ENCODE measurements at places on chromosomes 2 and 18.

DNA sequence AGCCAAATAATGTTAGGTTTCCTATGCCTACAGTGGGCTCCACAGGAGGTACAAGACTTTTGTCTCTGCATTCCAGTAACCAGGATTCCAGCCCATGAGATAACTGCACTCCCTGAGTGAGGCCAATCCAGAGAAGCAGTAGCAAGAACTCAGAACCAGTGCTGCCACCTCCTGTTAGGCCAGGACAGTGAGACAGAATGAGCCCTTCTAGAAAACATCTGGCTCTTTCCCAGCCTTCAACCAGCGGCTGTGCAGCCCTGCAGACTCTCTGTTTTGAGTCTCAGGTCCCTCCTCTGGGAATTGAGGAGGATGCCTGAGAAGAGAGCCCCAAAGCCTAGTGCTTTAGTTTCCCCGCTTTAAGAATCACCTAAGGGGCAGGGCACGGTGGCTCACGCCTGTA, 44.2 kb downstream of the ARID5A start:
- no peak for DNase-seq

DNA sequence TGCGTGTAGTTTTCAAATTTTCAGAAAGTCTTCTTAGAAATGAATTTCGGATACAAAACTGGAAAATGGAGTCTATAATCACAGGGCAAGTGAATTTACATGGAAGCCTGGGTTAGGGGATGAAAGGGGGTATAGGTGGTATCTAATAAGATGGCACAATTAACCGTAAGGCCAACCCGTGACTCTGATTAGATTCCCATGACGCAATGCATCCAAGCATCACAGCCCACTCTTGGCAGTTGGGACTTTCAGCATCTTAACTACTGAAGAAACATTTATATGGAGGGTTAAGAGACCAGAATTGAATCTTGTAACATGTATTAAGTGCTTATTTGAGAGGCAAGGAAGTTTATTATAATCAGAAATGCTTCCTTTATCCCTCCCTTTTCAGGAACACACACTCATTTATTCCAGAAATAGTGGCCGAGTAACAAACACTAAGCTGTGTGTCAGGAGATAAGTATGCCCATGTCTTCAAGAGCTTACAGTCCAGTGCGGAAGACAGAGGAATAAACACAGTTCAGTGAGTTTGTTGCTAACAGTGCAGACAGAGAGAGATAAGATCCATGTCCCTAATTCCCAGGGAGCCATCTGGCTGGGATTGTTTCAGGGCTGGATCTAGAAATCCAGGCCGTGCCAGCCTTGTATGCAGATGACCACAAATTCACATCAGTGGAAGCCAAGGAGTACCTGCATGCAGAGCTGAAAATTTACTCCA, 151.2 kb downstream of the ANTXR1 start:
- DNase-seq: no peak

DNA sequence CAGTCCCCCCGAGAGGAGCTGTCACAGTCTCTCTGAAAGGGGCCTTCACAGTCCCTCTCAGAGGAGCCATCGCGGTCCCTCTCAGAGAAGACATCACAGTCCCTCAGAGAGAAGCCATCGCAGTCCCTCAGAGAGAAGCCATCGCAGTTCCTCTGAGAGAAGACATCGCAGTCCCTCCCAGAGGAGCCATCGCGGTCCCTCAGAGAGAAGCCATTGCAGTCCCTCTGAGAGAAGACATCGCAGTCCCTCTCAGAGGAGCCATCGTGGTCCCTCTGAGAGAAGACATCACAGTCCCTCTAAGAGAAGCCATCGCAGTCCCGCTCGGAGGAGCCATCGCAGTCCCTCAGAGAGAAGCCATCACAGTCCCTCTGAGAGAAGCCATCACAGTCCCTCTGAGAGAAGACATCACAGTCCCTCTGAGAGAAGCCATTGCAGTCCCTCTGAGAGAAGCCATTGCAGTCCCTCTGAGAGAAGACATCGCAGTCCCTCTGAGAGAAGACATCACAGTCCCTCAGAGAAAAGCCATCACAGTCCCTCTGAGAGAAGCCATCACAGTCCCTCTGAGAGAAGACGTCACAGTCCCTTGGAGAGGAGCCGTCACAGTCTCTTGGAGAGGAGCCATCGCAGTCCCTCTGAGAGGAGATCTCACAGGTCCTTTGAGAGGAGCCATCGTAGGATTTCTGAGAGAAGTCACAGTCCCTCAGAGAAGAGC, 1.3 kb upstream of the ZNF512 start:
- no peak for DNase-seq

DNA sequence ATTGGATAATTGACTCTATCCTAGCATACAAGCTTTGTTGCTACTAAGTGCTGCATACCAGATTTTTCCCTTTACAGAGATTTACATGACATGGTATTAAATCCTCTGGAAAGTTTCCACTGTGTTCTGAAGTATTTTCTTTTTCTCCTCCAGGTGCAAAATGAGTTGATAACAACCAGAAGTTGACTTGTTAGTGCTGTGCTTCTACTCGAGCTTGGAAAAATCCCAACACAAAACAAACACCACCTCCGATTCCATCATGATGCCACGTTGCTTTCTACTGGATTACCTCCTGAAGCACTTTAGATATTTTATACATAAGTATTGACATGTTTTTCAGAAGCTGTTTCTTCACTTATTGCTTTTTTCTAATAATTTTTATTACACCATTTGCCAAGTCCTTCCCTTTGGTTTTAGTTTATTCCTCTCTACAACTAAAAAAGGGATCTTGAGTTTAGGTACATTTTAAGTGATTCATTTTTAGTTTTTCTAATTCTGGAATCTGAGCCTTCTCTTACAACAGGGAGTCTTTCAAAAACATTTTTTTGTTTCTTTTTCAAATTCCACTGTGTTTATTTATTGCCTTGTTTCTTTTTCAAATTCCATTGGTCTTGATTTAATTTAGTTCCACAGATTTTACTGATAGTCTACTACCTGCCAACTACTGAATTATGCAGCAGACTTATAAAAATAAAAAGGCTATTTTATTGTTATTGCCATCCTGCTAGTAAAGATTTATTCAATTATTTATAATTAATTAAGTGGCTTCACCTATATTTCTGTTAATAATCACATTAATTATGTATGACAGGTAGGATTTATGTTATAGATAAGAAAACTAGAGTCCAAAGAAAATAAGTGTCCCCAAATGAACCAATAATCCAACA, 143.4 kb downstream of the PPP1R1C start:
- DNase-seq: no peak

GRCh38 chr2:9460441-9461017, 13.8 kb upstream of the IAH1 start:
- DNase-seq: no peak

GRCh38 chr2:109736177-109736827, 57.8 kb upstream of the RGPD5 start:
- DNase-seq: peak; percentile 87

DNA sequence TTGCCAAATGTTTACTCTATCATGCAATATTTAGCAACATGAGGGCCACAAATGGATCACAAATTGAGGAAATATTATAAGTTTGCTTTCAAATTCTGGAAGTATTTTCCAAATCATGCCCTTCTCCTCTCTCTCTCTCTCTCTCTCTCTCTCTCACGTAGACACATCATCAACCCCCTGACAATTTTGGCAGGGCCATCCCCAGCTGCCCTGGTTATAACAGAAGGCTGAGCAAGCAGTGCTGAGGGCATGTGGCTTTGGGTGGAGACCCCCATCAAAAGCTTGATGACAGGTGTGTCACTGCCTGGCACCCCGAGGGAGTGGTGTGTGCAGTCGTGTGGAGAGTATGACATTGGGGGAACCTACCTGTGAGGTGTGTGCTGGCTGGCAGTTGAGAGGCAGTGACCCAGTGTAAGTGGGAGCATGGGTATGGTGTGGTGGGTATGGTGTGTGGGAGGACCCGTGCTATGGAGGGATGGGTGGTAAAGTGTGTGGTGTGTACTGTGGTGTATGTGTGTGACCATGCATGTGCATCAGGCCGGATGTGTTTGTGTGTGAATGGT, 224.5 kb downstream of the TTC32 start:
- no peak for DNase-seq

DNA sequence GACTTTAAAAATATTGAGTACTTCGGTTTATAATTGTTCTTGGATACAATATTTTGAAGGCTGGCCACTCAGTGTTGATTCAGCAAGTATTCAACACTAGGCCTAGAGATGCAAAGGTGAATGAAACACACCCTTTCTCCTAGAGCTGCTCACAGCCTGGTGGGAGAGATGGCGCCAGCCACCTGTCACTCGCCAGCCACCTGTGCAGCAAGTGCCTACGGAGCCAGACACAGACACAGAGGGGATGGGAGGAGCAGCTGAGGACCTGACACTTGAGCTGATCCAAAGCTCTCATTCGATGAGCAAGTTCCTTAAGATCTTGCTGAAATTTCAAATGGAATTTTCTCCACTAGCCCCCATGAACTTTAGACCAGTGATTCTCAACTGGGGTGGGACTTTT, 151.1 kb upstream of the RIOK3 start:
- no peak for DNase-seq

DNA sequence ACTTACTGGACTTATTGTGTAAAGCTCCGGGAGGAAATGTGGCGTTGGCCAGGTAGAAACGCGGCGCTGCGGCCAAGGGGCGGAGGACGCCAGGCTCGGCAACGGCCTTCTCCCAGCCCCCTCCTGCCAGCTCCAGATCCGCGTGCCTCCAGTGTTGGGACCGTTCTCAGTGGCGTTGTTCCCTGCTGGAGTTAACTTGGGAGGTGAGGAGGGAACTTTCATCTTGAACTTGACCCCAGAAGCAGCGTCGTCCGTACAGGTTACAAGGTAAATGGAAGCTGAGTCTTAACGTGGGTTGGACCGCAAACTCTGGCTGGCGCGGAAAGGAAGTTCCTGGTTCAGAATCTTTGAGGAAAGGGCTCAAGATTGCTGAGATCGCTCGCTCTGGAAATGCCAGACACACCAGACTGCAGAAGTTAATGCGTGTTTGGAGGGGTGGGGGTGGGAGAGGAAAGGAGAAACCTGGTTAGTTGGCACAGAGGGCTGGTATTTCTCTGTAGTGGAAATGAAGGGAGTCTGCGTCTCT, 1.3 kb downstream of the TANC1 start:
- DNase-seq: peak; percentile 73

GRCh38 chr2:110818767-110819481, 86.6 kb downstream of the ACOXL start:
- DNase-seq: no peak

GRCh38 chr2:172282944-172283343, 144.4 kb upstream of the ITGA6 start:
- DNase-seq: peak; percentile 16

DNA sequence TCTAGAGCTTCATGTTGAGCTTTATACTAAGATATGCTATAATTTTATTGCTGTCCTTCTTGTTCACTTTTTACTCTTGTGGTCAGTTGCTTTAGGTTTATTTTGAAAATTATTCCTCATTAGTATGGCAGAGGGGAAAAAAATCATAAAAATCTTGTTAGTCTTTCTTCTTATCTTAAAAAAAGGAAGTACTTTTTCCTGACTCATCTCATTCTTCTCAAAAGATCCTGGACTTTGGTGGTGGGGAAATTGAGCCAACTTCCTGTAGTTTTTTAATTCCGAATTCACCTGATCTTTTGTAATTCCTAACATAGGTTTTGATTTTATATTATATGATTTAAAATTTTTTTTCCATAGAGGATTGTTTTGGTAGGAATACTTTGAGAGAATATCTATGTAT, 3.8 kb downstream of the SLC4A1AP start:
- no peak for DNase-seq

- peak; percentile 62 for DNase-seq
Observed at GRCh38 chr2:71856773-71857525, 290.7 kb downstream of the CYP26B1 start.

- peak; percentile 45 for DNase-seq
Observed at GRCh38 chr2:100606726-100607343, 44.0 kb downstream of the PDCL3 start.

- no peak for DNase-seq
Observed at GRCh38 chr2:60309941-60310660, 243.4 kb downstream of the BCL11A start.

DNA sequence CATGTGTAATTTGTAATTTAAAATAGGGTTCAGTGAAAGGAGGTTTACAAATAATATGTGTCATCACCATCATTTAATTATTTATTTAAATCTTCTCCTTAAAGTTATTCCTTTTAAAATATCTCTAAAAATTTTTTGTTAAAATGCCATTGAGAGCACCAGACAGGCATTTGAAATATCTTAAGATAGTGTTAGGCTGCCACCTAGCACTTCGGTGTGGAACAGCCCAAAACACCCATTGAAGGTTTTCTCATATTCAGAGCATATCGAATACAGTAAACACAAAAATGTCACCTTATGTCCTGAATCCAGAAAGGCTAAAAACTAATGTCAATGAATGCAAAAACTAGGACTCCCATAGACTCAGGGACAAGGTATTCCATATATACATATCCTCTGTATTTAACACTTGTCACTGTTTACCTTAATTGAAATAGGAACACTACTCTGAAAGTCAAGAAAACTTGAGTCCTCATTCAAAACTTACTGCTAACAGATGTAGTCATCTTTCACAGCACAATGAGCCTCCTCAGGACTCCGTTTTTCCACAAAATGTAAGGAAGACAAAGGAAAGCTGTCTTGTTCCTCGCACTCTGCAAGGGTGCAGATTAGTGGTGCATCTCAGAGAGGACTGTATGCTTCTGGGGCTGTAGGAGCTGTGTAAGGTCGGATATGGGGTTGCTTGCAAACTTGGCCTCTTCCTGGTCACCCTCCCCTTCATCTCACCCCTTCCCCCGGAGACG, 329.5 kb downstream of the PAX3 start:
- no peak for DNase-seq

GRCh38 chr2:25053041-25053440, 11.2 kb downstream of the EFR3B start:
- no peak for DNase-seq

- DNase-seq: no peak
Observed at GRCh38 chr2:24818721-24819167, 25.5 kb downstream of the CENPO start.

GRCh38 chr2:171347591-171348032, 86.2 kb downstream of the METTL8 start:
- DNase-seq: no peak

Measured in kidney (tissue), 22 donors.